ENCODE measurements at places on chromosomes 4 and X. TPM values are rescaled to one million over a fixed set of nuclear protein-coding genes. Genes with fewer than 3 reads are reported as not detected.

DNA sequence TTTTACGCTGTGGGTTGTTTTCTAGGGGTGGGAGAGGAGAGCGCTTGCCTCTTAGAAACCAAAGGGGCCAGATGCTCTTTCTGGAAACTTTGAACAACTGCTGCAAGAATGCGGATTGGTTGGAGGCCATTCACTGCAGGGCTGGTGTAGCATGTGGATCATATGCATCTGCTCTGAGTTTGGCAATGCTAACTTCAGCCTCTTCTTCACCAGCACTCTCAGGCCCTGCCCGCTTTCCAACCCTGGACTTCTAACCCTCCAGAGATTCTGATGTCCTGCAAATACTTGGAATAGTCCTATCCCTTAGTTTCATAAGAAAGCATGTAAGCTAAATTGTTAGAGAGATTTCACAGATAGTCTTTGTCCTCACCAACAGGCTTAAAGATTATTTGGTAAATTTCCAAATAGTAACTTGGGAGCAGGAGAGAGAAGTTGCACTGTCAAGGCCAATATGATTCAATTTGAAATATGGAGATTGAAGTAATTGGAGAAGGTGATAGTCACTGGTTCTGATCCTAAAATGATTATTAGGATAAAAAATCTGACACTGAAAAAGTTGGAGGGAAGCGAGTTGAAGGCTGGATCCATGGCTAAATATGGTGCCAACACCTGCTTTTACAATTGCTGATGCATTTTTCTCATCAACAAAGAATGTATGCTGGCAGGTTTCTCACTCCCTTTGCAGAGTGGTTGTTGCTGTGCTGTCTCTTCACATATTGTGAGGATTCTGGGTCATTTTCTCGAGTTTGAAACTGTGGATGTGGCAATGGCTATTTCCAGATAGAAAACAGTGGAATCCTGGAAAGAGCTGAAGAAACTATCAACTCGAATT, 210.4 kb downstream of the PTTG2 start:
- no peak for DNase-seq

DNA sequence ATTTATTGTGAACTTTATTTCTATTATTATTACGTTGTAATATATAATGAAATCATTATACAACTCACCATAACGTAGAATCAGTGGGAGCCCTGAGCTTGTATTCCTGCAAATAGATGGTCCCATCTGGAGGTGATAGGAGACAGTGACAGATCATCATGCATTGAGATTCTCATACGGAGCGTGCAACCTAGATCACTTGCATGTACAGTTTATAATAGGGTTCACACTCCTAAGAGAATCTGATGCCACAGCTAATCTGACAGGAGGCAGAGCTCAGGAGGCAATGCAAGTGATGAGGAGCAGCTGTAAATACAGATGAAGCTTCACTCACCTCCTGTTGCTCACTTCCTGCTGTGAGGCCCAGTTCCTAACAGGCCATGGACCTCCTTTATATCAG, 2170.2 kb downstream of the PCDH7 start:
- DNase-seq = no peak

GRCh38 chrX:15645266-15645665, 19.3 kb downstream of the CLTRN start:
- DNase-seq = no peak

DNA sequence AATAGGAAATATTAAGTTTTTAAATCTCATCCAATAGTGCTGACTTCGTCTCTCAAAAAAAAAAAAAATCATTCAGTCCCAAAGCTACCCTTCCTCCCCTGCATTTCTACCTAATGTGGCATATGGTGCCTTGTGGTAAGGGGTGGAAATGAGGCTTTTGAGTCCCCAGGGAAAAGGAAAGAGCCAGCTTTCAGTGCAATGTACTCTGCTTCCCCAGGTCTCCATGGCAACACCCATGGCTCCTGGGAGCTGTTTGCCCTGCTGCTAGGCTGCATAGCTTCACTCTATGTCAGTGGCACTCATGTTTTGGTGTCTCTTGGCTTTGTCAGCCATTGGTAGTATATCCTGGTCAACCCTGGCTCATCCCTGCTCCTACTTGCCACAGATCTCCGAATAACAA, 175.9 kb downstream of the SLC39A8 start:
- DNase-seq = no peak

DNA sequence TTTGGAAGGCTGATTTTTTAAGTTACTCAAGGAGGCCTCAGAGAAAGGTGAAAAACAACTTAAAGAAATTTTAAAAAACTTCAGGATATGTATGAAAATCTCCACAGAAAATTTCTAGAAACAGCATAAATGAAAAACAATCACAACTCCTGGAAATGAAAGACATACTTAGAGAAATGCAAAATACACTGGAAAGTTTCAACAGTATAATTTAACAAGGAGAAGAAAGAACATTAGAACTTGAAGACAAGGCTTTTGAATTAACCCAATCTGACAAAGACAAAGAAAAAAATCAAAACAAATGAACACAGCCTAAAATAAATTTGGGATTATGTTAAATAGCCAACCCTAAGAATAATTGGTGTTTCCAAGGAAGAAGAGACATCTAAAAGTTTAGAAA, 300.5 kb downstream of the ANTXR2 start:
- DNase-seq = no peak

DNA sequence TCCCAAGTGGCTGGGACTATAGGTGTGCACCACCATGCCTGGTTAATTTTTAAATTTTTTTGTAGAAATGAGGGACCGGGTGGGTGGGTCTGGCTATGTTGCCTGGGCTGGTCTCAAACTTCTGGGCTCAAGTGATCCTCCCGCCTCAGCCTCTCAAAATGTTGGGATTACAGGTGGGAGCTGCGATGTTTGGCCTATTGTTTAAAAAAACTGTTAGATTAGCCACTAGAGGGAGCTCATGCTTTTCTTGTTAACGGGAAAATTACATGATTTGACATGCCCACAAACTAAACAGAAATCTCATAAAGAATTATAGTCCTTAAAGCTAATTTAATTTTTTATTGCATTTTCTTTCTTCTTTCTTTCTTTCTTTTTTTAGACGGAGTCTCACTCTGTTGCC, 5.0 kb upstream of the SDAD1 start:
- no peak for DNase-seq

- DNase-seq = no peak
Measured at GRCh38 chr4:182169572-182169971, 73.6 kb upstream of the TENM3 start.

DNA sequence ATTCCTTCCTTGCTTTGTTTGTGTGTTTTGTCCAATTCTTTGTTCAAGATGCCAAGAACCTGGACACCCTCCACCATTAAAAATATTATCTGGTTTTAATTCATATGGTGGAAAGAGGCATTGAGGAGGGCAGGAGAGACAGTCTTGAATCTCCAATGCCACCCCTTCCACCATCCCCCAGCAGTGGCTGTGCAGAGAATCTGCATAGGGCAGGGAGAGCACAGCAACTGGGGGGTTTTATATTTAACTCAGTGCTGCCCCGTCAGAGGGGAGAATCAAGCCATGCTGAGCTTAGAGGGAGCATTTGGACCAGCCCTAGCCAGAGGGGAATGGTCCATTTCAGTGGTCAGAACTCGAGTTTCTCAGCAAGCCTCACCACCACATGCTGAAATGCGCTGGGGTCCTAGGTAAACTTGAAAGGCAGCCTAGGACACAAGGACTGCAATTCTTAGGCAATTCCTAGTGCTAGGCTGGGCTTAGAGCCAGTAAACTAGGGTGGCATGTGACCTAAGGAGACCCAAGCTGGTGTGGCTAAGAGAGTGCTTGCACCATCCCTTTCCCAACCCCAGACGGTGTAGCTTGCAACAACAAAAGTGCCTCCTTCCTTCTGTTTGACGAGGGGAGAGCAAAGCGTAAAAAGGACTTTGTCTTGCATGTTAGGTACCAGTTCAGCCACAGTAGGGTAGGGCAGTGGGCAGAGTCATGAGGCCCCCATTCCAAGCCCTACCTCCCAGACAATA, 34.2 kb downstream of the CCDC158 start:
- no peak for DNase-seq

GRCh38 chr4:127975121-127975770, 10.0 kb downstream of the ABHD18 start:
- no peak for DNase-seq

- no peak for DNase-seq
Measured at GRCh38 chrX:39941332-39941920, 156.3 kb downstream of the BCOR start.

- DNase-seq = no peak
Measured at GRCh38 chrX:63530654-63531053, 179.5 kb upstream of the SPIN4 start.

DNA sequence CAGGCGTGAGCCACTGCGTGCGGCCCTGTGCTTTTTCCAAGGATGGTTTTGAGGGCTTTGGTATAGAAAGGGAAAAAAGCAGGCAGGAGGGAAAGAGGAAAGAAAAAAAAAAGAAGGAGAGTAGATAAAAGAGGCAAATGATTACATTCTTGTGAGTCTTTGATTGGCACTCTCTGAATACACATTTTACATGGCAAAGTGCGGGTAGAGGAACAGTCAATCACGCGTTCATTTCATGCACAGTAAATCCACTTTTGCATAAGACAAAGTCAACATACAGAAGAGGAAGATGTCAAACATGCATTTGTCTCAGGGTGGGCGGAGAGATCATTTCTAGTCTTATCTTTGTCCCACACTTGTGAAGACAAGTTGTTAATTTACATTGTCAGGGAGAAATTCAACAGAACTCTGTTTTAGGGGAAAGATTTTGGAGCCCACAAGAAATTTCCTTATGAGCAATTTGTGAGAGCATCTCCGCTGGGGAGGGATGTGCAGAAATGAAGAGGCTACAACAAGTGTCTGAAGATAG, 183.2 kb downstream of the DHRSX start:
- DNase-seq = no peak

- no peak for DNase-seq
Measured at GRCh38 chr4:150299816-150300215, 221.6 kb downstream of the DCLK2 start.

- DNase-seq = peak; percentile 27
Measured at GRCh38 chrX:18390941-18391538, 34.4 kb upstream of the CDKL5 start.

- DNase-seq = no peak
Measured at GRCh38 chrX:134580907-134581306, 77.4 kb downstream of the PLAC1 start.

DNA sequence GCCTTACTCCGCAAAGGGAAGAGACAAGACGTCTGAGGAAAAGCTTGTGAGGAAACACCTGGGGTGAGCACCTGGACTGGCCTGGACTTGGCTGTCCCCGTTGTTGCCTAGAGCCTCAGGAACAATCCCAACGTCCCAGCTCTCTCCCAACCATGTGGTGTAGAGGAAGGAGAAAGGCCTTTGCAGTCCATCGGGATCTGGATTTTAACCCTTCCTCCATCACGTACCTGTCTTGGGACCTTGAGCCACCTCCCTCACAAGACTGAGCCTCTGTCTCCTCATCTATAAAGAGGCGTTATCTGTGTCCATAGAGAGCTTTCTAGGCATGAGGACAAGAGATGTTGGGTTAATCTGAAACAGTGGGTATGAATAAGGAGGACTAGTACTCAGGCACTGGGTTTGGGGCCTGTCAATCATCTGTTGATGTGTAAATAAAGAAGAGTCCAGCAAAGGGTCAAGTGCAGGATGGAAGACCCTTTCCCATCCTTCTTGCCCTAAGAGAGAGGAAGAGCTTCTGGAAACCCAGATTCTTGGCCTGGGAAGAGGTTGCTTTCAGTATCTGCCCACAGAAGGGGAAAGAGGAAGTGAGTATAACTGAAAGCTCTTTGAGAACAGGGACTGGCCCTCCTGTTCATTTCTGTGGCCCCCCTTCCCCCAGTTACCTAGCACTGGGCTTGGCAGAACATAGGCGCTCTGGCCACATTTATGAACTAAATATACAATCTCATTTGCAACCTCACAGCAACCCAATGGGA, 137.1 kb downstream of the PJA1 start:
- no peak for DNase-seq

- DNase-seq = no peak
Measured at GRCh38 chr4:149741186-149741831, 74.3 kb downstream of the IQCM start.

DNA sequence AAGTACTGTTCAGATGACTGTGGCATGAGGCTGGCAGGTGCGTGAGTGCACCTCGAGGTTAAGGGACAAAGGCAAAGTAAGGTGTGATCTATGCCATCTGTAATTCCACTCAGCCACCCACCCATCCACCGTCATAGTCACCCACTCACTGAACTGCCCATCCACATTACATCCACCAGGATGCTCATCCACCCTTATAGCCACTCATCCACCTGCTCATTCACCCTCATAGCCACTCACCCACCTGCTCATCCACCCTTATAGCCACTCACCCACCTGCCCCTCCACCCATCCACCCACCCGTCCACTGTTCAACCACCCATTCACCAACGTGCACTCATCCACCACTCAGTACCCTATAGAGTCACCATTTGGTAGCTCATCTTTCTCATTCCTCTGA, 64.1 kb upstream of the UXT start:
- no peak for DNase-seq

DNA sequence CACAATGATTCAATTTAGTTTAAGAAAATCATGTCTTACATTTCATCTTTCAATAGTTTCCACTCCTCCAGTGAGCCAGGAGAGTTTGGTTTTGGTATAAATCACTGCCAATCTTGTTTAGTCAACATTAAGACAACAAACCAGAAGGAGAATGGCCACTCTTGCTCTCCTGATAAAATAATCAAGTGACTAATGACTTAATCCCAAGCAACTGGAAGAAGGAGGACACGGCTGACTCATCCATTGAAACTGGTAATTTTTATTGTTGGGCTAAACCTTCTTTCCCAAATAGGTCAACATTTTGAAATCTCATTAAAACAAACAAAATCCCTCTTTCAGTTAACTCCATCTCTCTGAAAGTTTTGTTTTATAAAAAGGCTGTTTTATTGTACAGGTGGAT, 230.2 kb downstream of the CLCN4 start:
- no peak for DNase-seq

DNA sequence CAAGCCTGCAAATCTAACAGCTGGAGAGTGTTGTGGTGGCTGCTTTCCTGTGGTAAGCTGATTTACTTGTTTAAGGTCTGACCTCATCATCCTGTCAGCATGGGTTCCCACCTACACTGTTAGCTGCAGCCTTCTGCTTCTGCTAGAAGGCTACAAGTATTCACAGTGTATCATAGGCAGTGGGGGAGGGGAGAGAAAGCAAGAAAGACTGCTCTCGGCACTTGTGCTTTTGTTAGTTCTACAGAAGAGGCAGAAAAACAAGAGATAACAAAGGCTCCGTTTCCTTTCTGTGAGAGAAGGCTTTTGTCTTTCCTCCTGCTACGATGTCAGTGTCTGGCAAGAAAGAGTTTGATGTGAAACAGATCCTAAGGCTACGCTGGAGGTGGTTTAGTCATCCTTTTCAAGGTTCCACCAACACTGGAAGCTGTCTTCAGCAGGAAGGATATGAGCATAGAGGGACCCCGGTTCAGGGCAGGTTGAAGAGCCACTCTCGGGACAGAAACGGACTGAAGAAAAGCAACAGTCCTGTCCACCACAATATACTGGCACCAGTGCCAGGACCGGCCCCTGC, at the start of gene KLHL4:
TSS of gene KLHL4 (plus strand) at position 232 of the 571 bp plus-strand sequence. CDS start at position 324, 92 bp downstream.
- DNase-seq = no peak

GRCh38 chr4:20358110-20358509, 106.4 kb downstream of the SLIT2 start:
- no peak for DNase-seq

Gene N4BP2
- polyA plus RNA-seq = 25.1 TPM

Gene SGCB
- polyA plus RNA-seq = 57.7 TPM

Gene GPR143
- 13.7 TPM for polyA plus RNA-seq

Gene FOXR2
- polyA plus RNA-seq = not detected

Gene NMU
- polyA plus RNA-seq = 10.7 TPM

Gene RELL1
- 8.9 TPM for polyA plus RNA-seq

Gene STOX2
- 9.9 TPM for polyA plus RNA-seq

Gene ADGRA3
- 57.4 TPM for polyA plus RNA-seq

Gene NKRF
- polyA plus RNA-seq = 18.8 TPM

Gene SRPX2
- polyA plus RNA-seq = 11.8 TPM

Gene CFP
- 1.3 TPM for polyA plus RNA-seq

Gene NR3C2
- 14.1 TPM for polyA plus RNA-seq

Gene SCOC
- polyA plus RNA-seq = 172 TPM

Gene SERPINA7
- 0.10 TPM for polyA plus RNA-seq
